ENCODE measurements at places on chromosomes 1 and 21. TPM values are rescaled to one million over a fixed set of nuclear protein-coding genes. Genes with fewer than 3 reads are reported as not detected.

TNFSF4 gene
- 1.9 TPM for total RNA-seq

CENPL gene
- total RNA-seq: 6.0 TPM

RHCE gene
- 0.66 TPM for total RNA-seq

DNA sequence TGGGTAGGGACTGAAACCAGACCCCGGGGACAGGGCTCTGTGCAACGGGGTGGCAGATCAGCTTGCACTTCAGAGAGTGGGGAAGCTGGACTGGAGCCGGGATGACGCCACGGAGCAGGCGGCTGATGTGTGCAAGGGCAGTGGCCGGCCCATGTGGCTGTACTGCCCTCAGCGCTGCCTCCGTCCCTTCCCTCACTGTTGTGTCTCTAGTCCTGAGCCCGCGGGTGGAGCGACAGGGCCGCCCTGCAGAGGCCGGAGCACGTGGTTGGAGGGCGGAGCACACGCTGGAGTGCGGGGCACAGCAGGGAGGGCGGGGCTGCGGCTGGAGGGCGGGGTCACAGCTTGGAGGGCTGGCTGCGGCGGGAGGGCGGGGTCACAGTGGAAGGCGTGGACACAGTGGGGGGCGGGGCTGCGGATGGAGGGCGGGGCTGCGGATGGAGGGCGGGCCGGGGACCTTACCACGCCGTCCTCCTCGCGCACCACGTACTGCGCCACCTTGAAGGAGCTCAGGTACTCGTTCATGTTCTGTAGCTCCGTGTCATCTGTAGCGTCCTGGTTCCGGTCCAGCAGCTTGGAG lies 52.4 kb downstream of the CHD5 start:
- DNase-seq: no peak

PIGM gene
- 5.1 TPM for total RNA-seq

DNA sequence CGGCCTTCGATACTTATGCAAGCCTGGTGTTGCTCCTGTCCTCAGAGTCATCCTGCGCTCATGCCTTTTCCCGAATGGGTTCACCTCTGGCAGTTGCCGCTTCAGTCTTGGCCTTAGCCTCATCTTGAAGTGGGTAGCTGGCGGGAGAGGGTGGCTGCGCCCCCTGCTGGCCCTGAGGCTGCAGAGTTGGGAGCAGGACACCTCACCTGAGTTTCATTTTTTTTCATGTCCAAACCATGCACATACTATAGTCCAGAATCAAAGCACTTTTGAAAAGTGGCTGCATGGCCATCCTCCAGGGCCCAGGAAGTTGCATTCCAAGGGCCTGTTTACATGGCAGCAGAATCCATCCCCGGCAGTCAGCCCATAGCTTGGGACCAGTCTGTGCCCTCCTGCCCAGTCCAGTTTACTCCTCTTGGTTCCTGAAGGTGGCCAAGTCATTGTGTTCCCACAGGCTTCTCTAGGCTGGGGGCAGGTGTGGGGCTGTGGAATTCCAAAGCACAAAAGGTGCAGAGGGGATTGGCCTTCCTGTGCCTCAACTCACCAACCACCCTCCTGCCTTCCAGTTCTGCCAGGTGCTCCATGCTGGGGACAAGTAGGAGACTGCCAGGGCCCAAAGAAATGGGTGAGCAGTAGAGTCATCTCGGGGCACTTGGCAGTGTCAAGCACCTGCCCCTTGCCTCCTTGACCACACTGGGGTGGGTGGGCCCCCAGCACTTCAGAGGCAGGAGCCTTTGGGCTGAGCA lies 44.0 kb downstream of the YARS1 start:
- DNase-seq: peak; percentile 86

GRCh38 chr1:27686223-27686990 lies 14.4 kb upstream of the IFI6 start:
- DNase-seq: no peak

Measured in breast epithelium (tissue), 4 donors.